ENCODE measurements at places on chromosomes 16 and 17. TPM values are rescaled to one million over a fixed set of nuclear protein-coding genes. Genes with fewer than 3 reads are reported as not detected.

KIFC3 gene
- total RNA-seq: 52.5 TPM

DCXR gene
- 129 TPM for total RNA-seq

PRSS33 gene
- 0.23 TPM for total RNA-seq

TSPOAP1 gene
- total RNA-seq: 0.18 TPM

MT1F gene
- 10.3 TPM for total RNA-seq

PLEKHH3 gene
- total RNA-seq: 22.5 TPM

AOC2 gene
- total RNA-seq: 3.7 TPM

GRCh38 chr16:1560153-1560552 lies 26.7 kb downstream of the TMEM204 start:
- H3K4me1 ChIP-seq: no peaks in the 10 kb centered on the region
- no peak overlapping the region for H3K27ac ChIP-seq
- no peak overlapping the region for H3K4me3 ChIP-seq
- H3K36me3 ChIP-seq: no peaks in the 10 kb centered on the region
- DNase-seq: no peak

DNA sequence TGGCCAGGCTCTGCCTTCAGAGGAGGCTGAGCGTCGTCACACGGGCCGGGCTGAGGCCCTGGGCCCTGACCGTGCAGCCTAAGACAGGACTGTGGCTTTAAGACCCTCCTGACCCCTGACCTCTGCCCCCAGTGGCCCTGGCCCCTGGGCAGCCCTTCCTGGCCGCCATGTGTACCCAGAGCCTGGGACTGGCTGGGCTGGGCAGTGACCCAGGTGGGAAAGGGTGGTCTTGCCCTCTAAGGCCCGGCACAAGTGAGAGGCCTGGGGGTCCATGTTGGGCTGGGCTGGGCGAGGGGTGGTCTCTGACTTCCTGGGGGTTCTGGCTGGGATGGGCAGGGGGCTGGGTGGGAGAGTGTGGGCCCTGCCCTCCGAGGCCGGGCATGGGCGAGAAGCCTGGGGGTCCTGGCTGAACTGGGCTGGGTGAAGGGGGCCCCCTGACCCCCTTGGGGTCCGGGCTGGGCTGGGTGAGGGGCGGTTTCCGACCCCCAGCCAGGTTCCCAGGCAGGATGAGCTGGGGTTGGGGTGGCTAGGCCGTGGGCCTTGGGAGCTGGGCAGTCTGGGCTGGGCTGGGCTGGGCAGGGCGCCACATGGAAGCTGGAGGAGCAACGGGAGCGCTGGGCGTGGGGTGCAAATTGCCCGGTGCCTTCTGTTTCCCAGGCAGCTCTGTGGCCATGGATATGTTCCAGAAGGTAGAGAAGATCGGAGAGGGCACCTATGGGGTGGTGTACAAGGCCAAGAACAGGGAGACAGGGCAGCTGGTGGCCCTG lies at the start of gene CDK3:
TSS of gene CDK3 (plus strand) at position 101 of the 767 bp plus-strand sequence. CDS start at position 672, 571 bp downstream.
- H3K27me3 ChIP-seq: no peaks in the 10 kb centered on the region
- H3K4me1 ChIP-seq: peaks cover 44% of the 10 kb centered on the region
- no peak for DNase-seq
- no peaks in the 10 kb centered on the region for H3K36me3 ChIP-seq
- H3K4me3 ChIP-seq: no peak within 1 kb of the TSS

DNA sequence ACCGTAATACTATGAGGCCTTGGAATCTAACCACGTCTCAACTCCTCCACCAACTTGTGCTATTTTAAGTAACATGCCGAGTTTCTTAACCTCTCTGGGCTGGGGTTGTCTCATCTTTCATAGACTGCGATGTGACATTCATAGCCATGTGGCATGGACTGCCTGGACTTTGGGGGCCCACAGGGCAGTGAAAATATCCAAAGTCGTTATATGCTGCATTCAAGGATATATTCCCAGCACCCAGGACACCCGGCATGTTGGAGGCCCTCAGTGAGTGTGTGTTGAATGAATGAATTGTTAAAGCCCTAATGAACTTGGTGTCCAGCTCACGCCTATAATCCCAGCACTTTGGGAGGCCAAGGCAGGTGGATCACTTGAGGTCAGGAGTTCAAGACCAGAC lies 203.1 kb downstream of the CBLN1 start:
- no peaks in the 10 kb centered on the region for H3K4me1 ChIP-seq
- H3K36me3 ChIP-seq: no peaks in the 10 kb centered on the region
- H3K27ac ChIP-seq: no peak overlapping the region
- H3K4me3 ChIP-seq: no peak overlapping the region

DNA sequence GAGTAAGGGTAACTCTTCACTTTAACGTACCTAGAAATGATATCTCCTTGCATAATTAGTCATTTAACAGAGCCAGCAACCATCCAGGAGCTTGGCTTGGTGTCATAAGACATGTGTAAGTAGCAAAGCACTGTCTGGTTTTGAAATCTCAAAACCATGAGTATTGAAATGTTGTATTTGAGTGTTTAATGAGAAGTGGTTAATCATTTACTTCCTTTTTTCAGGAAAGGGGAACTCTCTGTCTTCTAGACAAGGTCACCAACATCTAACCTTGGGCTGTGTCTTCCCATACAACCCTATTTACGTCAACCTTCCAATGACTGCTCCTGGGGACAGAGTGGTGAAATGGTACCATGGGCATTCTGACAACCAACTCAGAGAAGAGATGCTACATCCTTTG lies 27.1 kb downstream of the PMP22 start:
- no peaks in the 10 kb centered on the region for H3K36me3 ChIP-seq
- no peaks in the 10 kb centered on the region for H3K27me3 ChIP-seq
- no peak overlapping the region for H3K27ac ChIP-seq
- no peaks in the 10 kb centered on the region for H3K4me1 ChIP-seq
- DNase-seq: no peak
- no peak overlapping the region for H3K4me3 ChIP-seq

DNA sequence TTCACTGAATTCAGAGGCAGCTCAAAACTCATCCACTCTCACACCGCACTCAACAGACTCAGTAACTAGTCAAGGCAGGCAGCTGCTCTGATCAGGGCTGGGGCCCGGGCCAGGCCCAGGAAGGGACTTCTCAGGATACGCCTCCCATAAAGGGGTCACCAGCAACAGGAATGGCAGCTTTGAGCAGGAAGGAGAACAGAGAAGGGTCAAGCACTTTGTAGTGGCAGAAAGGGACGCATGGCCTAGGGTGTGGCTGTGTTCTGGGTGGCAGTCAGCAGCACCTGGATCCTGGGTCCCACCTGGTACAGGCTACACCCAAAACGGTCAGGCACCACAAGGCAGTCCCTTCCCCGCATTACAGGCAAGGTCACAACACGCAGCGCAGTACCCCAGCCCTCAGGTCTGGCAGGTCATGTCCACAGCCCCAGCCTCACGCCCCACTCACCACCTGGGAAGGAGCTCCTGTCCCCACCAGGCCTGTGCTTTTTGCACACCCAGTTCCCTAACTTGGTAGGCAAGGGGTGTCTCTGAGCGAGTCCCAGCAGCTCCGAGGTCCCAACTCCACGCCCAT lies 99.7 kb downstream of the ZNF778 start:
- peaks cover 87% of the 10 kb centered on the region for H3K4me1 ChIP-seq
- H3K27me3 ChIP-seq: no peaks in the 10 kb centered on the region
- DNase-seq: no peak
- H3K4me3 ChIP-seq: no peak overlapping the region
- peak overlapping the region; percentile 45 for H3K27ac ChIP-seq

GRCh38 chr17:79769570-79770506 lies 8.1 kb upstream of the CBX2 start:
- no peaks in the 10 kb centered on the region for H3K27me3 ChIP-seq
- peaks cover 5% of the 10 kb centered on the region for H3K4me1 ChIP-seq
- peak; percentile 80 for DNase-seq

GRCh38 chr16:80384862-80385261 lies 155.9 kb upstream of the DYNLRB2 start:
- H3K36me3 ChIP-seq: no peaks in the 10 kb centered on the region
- DNase-seq: no peak
- no peaks in the 10 kb centered on the region for H3K4me1 ChIP-seq
- no peak overlapping the region for H3K4me3 ChIP-seq

DNA sequence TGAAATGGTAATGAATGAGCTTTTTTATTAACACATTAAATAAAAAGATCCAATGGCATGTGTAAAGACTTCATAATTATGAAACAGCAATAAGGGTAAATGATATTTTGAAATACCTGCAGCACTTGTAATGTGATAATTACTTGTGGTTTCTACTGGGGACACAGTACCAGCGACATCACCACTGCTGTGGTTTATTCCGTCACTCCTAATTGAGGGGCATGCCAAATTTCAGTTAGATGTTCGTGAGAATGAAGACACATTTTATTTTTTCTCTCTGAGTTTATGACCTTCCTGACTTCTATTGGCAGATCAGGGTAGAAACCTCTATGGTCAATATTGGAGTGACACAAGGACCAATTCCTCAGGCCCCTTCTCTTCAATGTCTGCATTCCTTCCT lies 131.9 kb upstream of the XYLT1 start:
- no peak for DNase-seq
- H3K4me3 ChIP-seq: no peak overlapping the region
- H3K36me3 ChIP-seq: no peaks in the 10 kb centered on the region
- H3K27me3 ChIP-seq: peaks cover 3% of the 10 kb centered on the region
- no peaks in the 10 kb centered on the region for H3K4me1 ChIP-seq

GRCh38 chr16:4623593-4623992 lies 1.0 kb upstream of the MGRN1 start:
- H3K27ac ChIP-seq: no peak overlapping the region
- no peaks in the 10 kb centered on the region for H3K27me3 ChIP-seq
- peaks cover 10% of the 10 kb centered on the region for H3K4me1 ChIP-seq
- no peaks in the 10 kb centered on the region for H3K36me3 ChIP-seq
- H3K4me3 ChIP-seq: no peak overlapping the region

DNA sequence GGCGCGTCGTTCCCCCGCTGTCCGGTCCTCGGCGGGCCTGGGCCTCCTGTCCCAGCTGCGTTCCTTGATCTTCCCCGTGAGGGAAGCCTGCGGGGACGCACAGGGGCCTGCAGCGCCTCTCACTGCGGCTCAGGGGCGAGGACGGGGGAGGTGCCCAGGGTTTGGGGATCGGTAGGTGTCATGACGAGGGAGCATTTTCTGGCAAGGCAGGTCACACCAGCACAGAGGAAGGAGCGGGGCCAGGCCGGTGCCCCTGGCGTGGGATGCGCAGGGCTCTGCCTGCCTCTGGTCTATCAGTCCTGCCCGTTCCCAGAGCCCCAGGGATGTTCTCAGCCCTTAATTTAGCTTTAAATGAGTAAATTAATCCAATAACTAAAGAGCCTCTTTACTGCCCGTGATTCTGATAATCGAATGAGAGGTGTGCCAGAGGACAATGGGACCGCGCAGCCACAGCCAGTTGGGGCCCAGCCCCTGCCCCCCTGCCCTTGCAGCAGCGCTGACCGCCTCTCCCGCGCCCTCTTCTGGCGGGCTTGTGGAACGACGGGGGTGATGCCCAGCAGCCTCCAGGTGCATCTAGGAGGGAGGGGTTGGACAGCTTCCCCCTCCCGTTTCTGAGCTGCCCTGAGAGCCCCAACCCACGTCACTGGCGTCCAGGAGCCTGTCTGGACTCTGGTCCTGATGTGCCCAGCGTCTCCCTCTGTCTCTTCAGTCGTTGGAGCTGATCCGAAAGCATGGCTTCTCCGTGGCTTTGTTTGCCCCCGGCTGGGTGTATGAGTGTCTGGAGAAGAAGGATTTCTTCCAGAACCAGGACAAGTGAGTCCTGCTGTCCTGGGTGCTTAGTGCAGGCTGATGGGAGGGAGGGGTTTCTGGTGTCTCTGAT lies 7.9 kb downstream of the ENGASE start:
- no peaks in the 10 kb centered on the region for H3K36me3 ChIP-seq
- no peak overlapping the region for H3K4me3 ChIP-seq
- H3K27ac ChIP-seq: no peak overlapping the region

DNA sequence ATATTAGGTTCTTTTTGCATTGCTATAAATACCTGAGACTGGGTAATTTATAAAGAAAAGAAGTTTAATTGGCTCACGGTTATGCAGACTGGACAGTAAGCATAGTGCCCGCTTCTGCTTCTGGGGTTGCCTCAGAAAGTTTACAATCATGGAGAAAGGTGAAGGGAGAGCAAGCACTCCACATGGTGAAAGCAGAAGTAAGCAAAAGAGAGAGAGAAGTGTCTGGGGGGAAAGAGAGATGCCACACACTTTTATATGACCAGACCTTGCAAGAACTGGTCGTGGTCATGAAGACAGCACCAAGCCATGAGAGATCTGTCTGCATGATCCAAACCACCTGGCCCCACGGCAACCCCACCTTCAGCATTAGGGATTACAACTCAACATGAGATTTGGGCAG lies 45.4 kb downstream of the KCNJ16 start:
- 0 out of 2 replicates have a peak, but pooled peaks cover 3% of the 10 kb centered on the region for H3K4me1 ChIP-seq
- no peaks in the 10 kb centered on the region for H3K36me3 ChIP-seq
- H3K27ac ChIP-seq: no peak overlapping the region
- no peak overlapping the region for H3K4me3 ChIP-seq
- DNase-seq: no peak
- H3K27me3 ChIP-seq: no peaks in the 10 kb centered on the region

GRCh38 chr17:148757-149156 lies 11.4 kb downstream of the SCGB1C2 start:
- peaks cover 14% of the 10 kb centered on the region for H3K27me3 ChIP-seq
- H3K4me1 ChIP-seq: no peaks in the 10 kb centered on the region
- DNase-seq: no peak
- no peaks in the 10 kb centered on the region for H3K36me3 ChIP-seq
- H3K4me3 ChIP-seq: no peak overlapping the region

- H3K36me3 ChIP-seq: no peaks in the 10 kb centered on the region
- H3K27ac ChIP-seq: peak within 1 kb of the TSS; percentile 89
- H3K4me3 ChIP-seq: peak within 1 kb of the TSS; percentile 96
- H3K4me1 ChIP-seq: peaks cover 14% of the 10 kb centered on the region
- peak; percentile 67 for DNase-seq
Observed at GRCh38 chr16:70454222-70455034, at the start of gene FCSK. TSS of gene FCSK (plus strand) at chr16:70454595. CDS start at chr16:70463191, 8,596 bp downstream.

- H3K4me1 ChIP-seq: peaks cover 24% of the 10 kb centered on the region
- H3K27me3 ChIP-seq: no peaks in the 10 kb centered on the region
- no peak overlapping the region for H3K27ac ChIP-seq
- DNase-seq: no peak
- 0 out of 2 replicates have a peak, but pooled peaks cover 8% of the 10 kb centered on the region for H3K36me3 ChIP-seq
Observed at GRCh38 chr16:1779234-1779701, 3.1 kb downstream of the SPSB3 start.

All from PC-9 (cell line).